Cardiac septum (tissue), 1 donor: ENCODE measurements at places on chromosomes 3 and 15. TPM values are rescaled to one million over a fixed set of nuclear protein-coding genes. Genes with fewer than 3 reads are reported as not detected.

GRCh38 chr15:100190675-100191074, 151.1 kb downstream of the ADAMTS17 start:
- DNase-seq = no peak

The SEMA3G gene
- total RNA-seq = 15.3 TPM

DNA sequence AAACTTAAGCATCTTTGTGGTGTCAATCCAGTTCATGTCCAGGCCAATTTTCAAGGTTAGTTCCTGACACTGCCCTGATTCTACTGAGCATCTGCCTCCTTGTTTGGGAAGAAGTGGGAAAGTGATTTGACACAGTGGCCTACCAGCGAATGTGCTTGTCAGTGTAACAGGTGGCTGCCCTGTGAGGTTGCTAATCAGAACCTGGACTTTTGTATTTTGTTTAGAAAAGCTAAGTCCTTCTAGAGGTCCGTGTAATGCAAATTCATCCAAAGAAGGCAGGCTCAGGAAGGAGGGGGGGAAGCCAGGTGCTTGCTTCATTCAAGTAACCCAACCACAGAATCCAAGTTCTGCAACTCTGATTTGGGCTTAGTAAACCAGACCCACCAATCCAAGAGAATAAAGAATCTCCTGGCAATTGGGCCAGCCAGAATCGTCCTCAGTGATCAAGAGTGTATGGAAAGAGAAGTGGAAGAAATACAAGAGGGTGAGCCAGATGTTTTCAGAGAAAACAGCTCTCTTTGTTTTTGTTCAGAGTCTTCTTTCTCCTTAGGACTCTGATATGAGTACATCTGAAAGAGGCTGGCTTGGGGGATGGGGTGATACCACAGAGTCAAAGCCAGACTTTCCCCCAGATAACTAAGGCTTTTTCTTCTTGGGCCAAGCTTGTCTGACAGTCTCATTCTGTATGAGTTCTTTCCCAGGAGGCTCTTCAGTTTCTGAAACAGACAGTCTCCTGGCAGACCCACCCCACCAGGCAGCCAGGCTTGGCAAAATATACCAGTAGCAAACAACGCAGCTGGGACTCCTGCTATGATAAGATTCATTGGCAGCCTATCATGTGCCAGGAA, 508.9 kb upstream of the TBL1XR1 start:
- no peak for DNase-seq

DNA sequence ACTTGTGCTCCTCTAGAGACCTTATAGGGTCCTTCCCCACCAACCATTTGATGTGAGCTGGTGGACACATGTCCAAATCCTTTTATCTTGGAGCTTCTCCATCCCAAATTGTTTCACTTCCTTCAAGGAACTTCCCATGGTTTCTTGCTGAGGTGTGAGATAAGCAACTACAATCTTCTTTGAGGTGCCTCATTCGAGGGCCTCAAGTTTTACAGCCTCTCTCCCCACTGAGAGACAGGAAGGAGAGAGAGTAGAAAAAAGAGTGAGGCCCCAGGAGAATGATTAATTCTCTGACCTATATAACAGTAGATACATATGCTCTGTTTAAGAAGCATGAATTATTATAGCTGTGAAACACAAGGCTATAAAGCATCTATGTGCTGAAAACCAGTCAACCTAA, 70.5 kb downstream of the SUMF1 start:
- DNase-seq = no peak

The SLC22A13 gene
- 0.22 TPM for total RNA-seq

DNA sequence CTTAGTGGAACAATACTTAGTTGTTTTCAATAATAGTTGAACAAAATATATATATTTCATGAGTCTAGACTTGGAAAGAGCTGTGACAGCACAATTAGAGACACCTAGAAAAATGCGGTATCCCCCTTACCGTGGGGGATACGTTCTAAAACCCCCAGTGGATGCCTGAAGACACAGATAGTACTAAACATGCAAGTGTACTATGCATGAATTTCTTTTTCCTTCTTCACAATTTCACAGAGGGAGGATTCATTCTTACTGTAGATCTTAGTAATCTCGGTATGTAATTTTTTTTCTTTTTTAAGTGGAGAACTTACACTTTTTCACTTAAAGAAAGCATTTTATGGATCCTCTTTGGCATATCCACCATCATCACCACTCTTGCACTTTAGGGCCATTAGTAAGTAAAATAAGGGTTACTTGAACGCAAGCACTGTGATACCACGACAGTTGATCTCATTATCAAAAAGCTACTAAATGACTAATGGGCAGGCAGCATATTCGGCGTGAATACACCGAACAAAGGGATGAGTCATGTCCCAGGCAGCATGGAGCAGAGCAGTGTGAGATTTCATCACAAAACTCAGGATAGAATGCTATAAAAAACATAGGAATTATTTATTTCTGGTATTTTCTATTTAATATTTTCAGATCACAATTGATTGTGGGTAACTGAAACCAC, 72.3 kb upstream of the ZNF280D start:
- no peak for DNase-seq

The GPR176 gene
- total RNA-seq = 2.7 TPM

GRCh38 chr3:45234250-45234649, 8.2 kb upstream of the TMEM158 start:
- no peak for DNase-seq
